Central memory CD4-positive, alpha-beta T cell (primary cell): ENCODE measurements at places on chromosomes 5 and 9.

GRCh38 chr9:80197661-80198060 lies 625.9 kb downstream of the TLE4 start:
- DNase-seq: no peak

- no peak for DNase-seq
These were observed 31.9 kb downstream of the SH3TC2 start for GRCh38 chr5:149030838-149031397.

DNA sequence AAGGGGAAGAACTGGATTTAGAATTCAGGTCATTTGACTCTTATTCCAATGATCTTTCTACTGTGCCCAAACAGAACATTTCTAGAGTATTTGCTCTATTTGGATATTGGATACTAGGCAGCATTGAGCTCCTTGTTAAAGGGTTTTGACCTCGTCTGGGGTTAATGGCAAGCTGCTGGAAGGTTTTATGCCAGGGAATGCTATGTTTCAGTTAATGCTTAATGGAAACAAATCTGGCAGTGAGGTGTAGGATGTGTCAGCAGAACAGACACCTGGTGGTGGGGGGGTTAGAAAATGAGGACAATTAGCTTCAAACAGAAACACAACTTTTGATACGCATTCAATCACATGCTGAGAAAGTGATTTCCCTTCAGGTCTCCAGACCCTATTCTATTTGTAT lies 51.5 kb downstream of the AGXT2 start:
- DNase-seq: no peak

- no peak for DNase-seq
These were observed 228.8 kb downstream of the TLE4 start for GRCh38 chr9:79800578-79800977.

- DNase-seq: peak; percentile 44
These were observed 107.6 kb upstream of the SPRY4 start for GRCh38 chr5:142432369-142432863.

- no peak for DNase-seq
These were observed 1.1 kb downstream of the FUT7 start for GRCh38 chr9:137030538-137031527.

DNA sequence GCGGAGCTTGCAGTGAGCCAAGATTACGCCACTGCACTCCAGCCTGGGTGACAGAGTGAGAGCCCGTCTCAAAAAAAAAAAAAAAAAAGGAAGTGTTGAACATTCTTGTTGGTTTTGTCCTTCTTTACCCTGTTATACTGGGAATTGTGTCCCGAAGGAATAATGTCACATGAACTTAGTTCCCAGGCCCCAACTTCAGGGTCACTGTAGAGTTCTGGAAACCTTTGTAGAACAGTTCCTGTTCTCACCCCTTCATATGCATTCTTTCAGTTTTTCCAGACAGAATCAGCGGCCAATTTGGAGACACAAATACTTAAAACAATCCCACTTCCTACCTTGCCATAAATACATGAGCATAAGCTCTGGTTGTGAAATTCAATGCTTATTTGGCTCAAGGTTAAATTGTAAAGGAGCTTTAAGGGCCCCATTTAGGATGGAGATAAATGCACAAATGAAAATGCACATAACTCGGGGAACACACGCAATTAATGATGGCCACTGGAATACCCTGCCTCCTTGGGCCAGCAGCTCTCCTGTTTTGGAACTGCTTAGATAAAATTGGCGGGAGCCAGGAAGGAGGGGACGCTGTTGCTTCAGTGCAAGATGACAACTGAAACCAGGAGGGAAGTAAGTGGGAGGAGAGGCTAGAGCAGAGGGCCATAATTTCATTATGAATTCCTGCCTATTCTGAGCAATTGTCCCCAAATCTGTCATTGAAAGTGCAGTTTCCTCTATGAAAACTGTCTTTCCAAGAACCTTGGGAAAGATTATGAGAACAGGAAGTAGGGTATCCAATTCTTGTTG lies 153.7 kb downstream of the FGF1 start:
- DNase-seq: no peak

GRCh38 chr5:31688515-31689092 lies 49.7 kb downstream of the PDZD2 start:
- no peak for DNase-seq

GRCh38 chr5:109378095-109378494 lies 31.7 kb downstream of the PJA2 start:
- DNase-seq: no peak

GRCh38 chr5:74199005-74199404 lies 441.5 kb downstream of the ENC1 start:
- DNase-seq: no peak

GRCh38 chr9:126695701-126696400 lies 82.1 kb downstream of the LMX1B start:
- DNase-seq: no peak

- no peak for DNase-seq
These were observed 400.0 kb upstream of the SLC24A2 start for GRCh38 chr9:20188616-20189369.

- DNase-seq: no peak
These were observed 4.6 kb upstream of the CERCAM start for GRCh38 chr9:128416014-128416413.

DNA sequence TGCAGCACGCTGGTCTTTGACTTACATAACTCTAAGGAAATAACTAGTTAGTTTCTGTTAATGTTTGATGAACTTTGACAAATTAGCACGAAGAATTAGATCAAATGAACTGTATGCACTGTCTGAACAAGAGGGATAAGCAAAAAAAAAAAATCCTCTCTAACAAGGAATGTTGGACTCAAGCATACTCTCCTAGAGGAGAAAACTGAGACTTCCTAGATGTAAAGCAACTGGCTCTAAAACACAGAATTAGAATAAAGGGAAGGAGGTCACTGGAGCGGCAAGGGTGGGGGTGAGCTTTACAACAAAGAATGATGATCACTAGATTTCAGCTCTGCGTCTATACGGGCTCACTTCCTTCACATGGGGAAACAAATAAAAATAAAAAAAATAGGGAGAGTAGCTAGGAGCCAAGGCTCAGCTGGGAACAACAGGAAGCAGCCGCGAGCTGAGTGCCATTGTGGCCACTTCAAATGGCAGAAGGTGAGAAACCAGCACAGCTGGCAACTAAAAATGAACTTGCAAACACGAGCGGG lies 48.7 kb upstream of the CEMIP2 start:
- DNase-seq: no peak

GRCh38 chr9:124499216-124499615 lies 8.0 kb downstream of the NR5A1 start:
- DNase-seq: no peak

DNA sequence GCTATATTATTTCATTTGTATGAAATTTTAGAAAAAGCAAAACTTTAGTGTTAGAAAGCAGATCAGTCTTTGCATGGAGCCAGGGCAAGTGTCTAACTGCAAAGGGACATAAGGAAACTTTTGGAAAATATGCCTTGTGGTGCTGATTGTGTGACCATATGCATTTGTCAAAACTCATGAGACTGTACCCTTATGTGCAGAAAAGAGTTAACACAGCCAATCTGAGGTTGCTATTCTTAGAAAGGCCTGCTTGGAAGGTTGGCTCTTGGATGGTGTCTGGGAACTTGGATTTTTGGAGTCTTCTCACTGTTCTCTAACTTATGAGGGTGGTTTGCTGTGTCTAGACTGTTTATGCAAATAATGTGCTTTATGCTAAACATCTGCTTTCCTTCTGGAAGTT lies 76.6 kb downstream of the SNX18 start:
- no peak for DNase-seq

DNA sequence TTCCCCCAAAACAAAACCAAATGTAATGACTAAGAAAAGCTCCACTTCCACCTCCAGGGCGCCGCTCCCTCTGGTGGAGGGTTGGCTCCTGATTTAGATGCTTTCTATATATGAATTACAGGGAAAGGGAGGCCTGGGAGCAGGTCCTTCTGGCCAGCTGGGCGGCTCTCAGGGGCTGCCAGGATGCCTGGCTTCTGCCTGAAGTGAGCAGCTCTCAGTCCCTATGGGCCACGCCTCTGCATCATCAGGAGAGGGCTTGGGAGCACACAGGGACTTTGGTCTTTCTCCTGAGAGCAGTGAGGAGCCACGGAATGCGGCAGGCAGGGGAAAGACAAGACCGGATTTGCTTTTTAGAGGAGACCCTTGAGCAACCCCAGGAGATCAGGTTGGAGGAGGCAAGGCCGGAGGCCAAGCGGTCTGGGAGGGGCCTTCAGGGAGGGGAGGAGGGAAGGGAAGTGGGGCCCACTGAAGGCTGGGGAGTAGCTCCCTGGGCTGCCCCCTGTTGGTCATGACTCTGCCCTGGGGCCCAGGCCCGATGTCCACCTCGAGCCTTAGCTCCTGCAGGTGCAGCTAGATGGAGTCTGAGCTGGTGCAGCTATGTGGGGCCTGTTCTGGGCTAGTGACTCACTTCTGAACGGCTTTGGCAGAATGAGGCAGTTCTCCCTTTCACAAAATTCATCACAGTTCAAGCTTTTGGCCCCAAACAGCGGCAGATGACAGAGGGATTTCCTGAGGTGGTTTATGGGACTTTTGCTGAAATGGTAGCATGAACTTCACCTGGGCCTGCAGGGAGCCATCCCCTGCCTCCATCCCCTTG lies 11.3 kb upstream of the GRHPR start:
- no peak for DNase-seq

DNA sequence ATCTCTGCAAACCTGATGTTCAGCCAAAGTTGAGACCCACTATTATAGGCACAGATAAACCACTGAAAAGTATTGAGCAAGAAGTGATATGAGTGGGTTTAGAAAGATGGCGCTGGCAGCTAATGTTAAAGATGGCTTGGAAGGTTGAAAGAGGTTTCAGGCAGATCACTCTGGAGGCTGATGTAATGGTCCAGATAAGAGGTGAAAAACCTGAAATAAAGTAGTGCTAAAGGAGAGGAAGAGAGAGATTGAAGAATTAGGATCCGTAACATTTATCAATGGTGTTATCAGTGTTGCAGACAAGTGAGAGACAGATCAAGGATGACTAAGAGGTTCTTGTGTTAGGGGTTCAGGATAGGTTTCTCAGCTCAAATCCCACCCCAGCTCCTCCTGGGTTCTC lies 58.3 kb downstream of the SLC44A1 start:
- DNase-seq: no peak

GRCh38 chr5:144794922-144795321 lies 624.2 kb downstream of the KCTD16 start:
- DNase-seq: no peak

DNA sequence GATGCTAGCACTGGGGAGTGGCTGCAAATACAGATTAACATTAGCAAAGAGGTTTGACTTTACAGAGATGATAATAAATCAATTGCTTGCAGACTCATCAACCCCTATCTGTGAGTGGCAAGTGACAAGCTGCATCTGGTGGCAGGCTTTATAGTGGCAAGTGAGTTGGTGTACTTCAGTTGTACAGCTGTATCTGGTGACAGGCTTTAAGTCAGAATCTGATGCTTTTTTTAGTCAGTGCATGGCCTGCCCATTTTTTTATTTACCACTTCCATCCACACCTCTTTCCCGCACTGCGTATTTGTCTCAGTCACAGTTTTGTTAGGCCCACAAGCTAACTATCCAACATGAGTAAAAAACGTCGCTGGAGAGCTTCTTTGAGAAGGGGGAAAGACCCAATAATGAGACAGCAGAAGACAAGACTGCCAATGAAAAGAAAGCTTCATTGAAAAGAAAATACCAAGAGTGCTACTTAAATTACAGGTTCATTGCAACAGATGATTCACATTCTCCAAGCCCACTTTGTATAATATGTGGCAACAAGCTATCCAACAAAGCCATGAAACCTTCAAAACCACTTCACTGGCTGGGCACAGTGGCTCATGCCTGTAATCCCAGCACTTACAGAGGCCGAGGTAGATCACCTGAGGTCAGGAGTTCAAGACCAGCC lies 23.1 kb downstream of the ANP32B start:
- DNase-seq: no peak

DNA sequence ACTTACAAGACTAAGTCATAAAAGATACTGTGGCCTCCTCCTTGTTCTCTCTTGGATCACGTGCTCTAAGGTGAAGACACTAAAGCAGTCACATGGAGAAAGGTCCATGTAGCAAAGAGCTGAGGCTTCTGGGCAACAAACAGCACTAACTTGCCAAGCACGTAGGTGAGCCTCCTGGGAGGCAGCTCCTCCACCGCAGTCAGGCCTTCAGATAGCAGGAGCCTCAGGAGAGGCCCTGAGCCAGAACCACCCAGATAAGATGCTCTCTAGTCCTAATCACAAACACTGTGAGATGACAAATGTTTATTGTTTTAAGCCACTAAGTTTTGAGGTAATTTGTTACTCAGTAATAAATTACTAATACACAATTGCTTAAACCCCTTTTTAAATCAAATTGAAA lies 38.0 kb downstream of the WDR41 start:
- DNase-seq: no peak

- no peak for DNase-seq
These were observed 115.9 kb downstream of the ATPSCKMT start for GRCh38 chr5:10133830-10134229.

DNA sequence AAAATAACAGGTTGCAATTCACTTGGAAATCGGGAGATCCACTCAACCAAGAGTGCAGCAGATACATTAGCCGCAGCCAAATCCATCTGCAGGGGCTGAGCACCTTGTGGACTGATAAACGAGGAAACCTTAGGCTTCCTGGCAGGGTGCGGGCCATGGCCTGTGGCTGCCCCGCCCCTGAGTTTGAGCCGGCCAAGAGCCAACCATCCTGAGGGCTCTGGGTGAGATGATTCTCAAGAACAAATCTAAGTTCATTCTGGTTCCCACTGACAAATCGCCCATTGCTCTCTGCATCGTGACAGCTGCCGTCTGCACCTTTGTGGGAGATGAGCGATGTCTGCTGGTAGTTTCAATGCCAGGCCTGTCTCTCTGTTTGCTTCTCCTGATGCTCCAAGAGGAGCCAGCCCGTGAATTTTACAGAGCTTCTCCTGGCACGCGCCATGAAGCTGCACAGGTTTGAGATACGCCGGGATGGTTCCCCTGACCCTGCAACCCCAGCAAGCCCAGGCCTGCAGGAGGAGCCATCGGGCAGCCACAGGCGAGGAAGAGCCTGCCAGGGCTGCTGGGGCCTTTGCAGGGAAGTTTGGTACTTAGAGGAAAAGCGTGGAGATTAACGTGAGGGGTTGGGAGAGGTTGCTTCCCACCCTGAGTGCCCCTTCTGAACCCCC lies 154.0 kb downstream of the OLFM1 start:
- DNase-seq: no peak

DNA sequence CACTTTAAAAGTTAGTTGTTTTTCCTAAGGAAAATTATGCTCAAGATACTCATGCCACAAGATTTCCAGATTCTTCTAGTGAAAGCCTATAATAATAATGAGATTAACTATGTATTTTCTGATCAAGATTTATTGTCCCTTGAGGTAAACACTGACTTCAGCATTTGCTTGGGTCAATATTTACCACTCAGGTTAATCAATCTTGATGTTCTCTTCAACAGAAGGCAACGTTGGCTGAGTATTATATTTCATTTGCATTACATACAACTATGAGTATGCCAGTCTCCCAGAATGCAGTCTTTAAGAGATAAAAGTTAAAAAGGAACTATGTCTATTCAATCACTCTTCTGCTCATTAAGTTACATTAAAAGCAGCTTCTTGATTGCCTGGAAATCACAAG lies 115.6 kb downstream of the GPR21 start:
- DNase-seq: no peak

DNA sequence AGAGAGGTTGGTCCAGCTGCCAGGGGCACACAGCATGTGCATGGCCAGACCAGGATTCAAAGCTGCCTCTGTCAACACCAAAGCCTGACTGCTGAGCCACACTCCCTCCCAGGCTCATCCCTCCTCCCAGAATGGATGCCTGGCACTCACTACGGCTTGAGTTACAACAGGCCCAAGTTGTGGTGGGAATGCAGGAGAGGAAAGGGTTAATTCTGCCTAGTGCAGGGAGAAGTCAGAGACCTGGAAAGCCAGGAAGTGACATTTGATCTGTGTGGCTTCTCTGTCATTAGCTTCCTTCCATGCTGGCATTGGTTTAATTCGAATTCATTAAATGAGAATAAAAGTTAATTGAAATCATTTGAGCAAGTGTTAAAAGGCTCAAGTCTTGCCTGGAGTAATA lies 150.0 kb downstream of the NSG2 start:
- DNase-seq: no peak
